ENCODE measurements at places on chromosomes 2 and 18.

DNA sequence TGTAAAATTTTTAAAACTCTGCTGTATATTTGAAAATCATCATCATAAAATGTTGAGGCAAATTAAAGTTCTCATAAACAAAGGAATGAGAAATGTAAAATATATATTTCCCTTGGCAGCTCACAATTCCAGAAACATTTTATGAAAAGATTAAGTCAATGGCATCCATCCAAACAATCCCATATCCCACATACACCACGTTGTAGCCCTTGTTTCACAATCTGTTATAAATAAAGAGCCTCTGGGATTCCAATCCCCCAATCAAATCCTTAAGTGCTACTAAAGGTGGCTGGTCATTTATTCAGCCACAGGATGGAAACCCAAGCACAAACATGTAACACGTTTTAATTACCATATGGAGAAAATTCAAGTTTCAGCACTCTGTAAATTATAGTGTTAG lies 51.7 kb downstream of the GFPT1 start:
- DNase-seq: no peak

DNA sequence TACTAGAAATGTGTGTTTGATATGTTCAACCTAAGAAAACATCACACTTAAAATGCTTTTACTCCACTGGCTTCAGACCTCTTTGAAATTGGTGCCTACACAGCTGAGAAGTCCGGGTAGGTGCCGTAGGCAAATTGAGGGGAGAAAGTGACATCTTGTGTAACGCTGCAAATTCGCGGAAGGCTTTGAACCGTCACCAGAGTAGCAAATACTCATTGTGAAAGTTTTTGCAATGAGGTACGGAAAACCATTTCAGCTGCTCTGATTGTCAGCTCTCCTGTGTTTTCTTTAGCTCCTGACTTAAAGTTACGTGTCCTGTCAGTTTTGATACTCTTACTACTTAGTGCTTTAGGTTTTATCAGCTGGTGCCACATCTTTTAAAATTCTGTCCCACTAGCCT lies 224.5 kb downstream of the FAM210A start:
- DNase-seq: no peak

GRCh38 chr2:119772767-119773166 lies 13.0 kb downstream of the PTPN4 start:
- DNase-seq: no peak

GRCh38 chr2:12797815-12798214 lies 81.1 kb downstream of the TRIB2 start:
- DNase-seq: no peak

DNA sequence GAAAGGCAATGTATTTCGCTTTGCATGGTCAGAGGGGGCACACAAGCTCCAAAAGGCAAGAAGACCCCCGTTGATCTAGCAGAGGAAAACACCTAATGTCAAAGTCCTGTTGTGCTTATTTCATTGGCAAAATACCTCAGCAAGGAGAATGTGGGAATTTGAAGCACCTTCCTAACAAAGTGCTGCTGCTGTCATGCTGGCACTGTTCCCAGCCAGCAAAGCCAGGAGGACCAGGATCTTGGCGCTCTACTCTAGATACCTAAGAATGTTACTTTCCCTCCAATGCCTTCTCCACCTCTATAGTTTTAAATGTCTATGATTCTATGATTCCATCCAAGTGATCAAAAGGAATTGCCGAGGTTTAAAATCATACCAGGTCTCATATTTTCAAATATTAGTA lies 867.9 kb upstream of the POU3F3 start:
- no peak for DNase-seq

Measured in NCI-H526 treated with DMSO at 0.1 percent for 48 hours (cell line).